Osteoblast (primary cell): ENCODE measurements at places on chromosomes 5 and 9. TPM values are rescaled to one million over a fixed set of nuclear protein-coding genes. Genes with fewer than 3 reads are reported as not detected.

DNA sequence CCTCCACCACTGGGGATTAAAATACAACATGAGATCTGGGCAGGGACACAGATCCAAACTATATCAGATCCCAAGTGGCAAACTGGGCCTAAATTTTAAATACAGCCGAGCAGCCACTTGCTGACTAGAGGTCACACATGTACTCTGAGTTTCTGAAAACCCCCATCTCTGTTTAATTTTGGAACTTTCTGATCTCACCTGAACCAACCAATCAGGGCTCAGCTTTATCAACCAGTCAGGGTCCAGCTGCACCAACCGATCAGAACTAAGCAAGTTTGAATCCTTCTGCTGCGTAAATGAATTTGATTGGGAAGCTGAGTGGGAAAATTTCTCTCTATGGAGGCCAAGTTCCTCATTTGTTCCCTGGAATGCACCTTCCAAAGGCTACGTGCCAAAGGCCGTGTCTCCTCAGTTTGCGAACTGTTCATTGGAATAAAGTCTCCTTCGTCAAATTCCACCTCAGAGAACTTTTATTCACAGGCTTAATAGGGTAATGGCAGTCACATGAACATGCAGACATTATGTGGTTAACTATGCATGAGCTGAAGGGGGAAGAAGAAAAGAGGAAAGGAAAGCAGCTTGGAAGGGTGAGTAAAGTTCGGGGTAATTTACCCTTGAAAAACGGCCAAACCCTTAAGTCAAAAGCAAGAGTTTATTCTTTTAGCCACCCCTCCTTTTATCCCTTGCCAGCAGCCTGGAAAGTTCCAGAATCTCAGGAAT, 3.7 kb downstream of the CD180 start:
- H3K27me3 ChIP-seq = no peaks in the 10 kb centered on the region
- no peak for DNase-seq

CCDC69 gene
- 10.5 and 10.9 TPM in 2 replicates for total RNA-seq

DNA sequence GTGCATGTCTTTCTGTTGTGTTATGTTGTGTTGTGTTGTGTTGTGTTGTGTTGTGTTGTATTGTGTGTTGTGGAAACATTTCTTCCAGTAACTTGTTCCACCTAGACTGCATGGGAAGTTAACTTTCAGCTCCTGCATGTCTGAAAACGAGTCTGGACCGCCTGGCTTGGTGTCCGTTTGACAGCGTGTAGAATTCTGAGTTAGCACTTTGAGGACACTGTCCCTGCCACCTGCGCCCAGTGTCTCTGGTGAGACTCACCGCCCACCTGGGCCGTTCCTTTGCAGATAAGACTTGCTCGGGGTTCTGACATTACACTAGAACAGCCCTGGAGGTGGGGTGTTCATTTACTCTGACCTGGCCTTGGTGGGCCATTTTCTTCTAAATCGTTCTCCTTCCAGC, 42.0 kb downstream of the WNK2 start:
- H3K4me1 ChIP-seq = peaks cover 8% of the 10 kb centered on the region
- peak; percentile 39 for DNase-seq
- no peaks in the 10 kb centered on the region for H3K27me3 ChIP-seq
- no peaks in the 10 kb centered on the region for H3K36me3 ChIP-seq

WNK2 gene
- total RNA-seq = not detected in 2 replicates

SERF1A gene
- 8.3 and 14.1 TPM in 2 replicates for total RNA-seq

CREB3 gene
- 56.6 and 64.8 TPM in 2 replicates for total RNA-seq

- no peak overlapping the region for H3K27ac ChIP-seq
- no peaks in the 10 kb centered on the region for H3K27me3 ChIP-seq
- DNase-seq = peak; percentile 56
- H3K4me1 ChIP-seq = no peaks in the 10 kb centered on the region
- no peaks in the 10 kb centered on the region for H3K36me3 ChIP-seq
- H3K4me3 ChIP-seq = no peak overlapping the region
These were observed 178.8 kb downstream of the TMEM161B start for GRCh38 chr5:88089719-88090390.

GRCh38 chr5:94544031-94544650, 74.3 kb downstream of the KIAA0825 start:
- no peak overlapping the region for H3K4me3 ChIP-seq
- no peaks in the 10 kb centered on the region for H3K36me3 ChIP-seq
- no peaks in the 10 kb centered on the region for H3K27me3 ChIP-seq

- H3K27me3 ChIP-seq = no peaks in the 10 kb centered on the region
- H3K27ac ChIP-seq = peak overlapping the region; percentile 95
- peak; percentile 77 for DNase-seq
- no peak overlapping the region for H3K4me3 ChIP-seq
These were observed 40.4 kb downstream of the ACTBL2 start for GRCh38 chr5:57442080-57442839.

STPG3 gene
- 0.36 TPM in 1 of 2 replicates, not detected in the other for total RNA-seq

DNA sequence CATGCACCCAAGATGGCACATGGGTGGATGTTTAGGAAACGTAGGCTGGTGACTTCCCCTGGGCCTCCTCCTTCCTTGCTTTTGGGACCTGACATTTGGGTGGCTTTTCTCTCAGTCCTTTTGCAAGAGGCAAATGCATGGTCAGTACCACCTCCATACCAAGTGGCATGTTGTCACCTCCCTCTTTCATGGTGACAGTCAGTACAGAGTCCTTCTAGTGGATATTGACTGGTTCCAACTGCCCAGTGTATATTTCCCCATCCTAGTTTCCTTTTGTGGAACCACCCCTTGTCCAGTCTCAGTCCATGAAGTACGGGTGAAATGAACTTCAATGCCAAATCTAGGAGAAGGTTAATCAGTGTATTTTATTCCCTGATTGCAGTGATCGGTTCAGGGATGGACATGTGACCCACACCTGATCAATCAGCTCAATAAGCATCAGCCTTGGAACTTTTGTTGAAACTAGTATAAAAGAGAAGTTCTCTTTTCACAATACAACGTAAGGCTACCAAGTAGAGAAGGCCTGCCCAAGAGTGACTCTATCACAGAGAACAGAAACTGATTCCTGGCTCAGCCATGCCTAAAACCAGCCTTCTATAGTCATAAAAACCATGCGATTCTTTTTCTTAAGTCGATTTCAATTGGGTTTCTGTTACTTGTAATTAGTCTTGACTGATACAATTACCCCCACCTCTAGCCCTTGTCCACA, 143.4 kb upstream of the KLF9 start:
- DNase-seq = no peak
- no peaks in the 10 kb centered on the region for H3K27me3 ChIP-seq
- H3K36me3 ChIP-seq = no peaks in the 10 kb centered on the region
- H3K4me1 ChIP-seq = peaks cover 16% of the 10 kb centered on the region
- H3K4me3 ChIP-seq = no peak overlapping the region

ENTPD8 gene
- total RNA-seq = not detected in 2 replicates

DNA sequence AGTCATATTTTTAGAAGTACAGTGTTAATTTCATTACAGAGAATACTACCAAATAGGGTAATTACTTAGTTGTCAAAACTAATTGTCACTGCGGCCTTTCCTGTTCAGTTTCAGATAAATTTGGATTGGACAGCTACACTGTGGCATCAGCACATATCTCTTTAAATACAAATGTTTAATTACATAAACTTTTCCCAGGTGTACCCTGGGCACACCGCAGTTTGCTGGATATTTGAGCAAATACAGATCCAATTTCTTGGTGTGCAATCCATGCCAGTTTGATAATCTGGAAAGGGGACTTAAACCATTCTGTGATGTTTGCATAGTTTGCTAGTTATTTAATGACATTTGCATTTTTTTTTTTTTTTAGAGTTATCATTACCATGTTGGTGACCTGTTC, 10.8 kb downstream of the ATP6V0E1 start:
- peaks cover 34% of the 10 kb centered on the region for H3K36me3 ChIP-seq
- no peak overlapping the region for H3K27ac ChIP-seq
- no peak overlapping the region for H3K4me3 ChIP-seq
- H3K4me1 ChIP-seq = no peaks in the 10 kb centered on the region
- no peaks in the 10 kb centered on the region for H3K27me3 ChIP-seq

DNA sequence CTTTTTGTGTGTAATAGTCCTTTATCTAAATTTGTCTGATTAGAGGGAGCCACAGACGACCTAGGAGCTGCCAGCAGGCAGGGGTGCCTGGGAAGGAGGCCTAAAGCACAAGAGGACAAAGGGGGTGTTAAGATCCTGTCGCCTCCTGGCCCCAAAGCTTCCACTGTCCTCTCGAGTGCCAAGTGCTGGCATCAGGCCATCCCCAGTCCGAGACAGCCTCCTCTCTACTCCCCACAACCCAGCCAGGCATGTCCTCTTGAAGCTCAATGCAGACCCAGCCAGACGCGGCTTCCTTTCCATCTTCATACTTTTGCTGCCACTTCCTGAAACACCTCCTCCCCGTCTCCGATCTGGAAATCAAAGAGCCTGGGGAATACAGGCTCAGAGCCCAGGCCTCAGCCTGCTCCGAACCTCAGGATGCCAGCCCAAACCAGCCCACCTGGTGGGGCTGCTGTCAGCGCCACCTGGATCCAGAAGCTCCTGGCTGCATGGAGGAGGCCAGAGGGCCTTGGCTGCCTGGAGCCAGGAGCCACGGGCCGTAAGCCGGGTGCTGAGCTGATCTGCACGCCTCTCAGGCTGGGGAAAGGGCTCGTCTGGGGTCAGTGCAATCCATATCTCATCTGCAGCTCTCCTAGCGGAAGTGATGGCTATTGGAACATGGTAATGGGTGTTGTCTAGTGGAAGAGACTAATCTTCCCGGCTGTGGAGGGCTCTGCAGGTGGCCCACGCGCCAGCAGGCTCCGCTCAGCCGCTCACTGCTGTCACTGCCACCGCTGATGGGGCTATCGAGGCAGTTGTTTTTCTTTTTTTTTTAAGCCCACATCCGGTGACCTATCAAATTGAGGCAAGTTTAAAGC, 60.2 kb upstream of the FUBP3 start:
- no peaks in the 10 kb centered on the region for H3K36me3 ChIP-seq
- H3K27me3 ChIP-seq = peaks cover 3% of the 10 kb centered on the region
- H3K4me1 ChIP-seq = no peaks in the 10 kb centered on the region
- no peak overlapping the region for H3K4me3 ChIP-seq

PCDHB12 gene
- 0.59 and 0.72 TPM in 2 replicates for total RNA-seq

- peaks cover 33% of the 10 kb centered on the region for H3K4me1 ChIP-seq
- no peak overlapping the region for H3K4me3 ChIP-seq
- DNase-seq = peak; percentile 15
These were observed 122.9 kb downstream of the NXNL2 start for GRCh38 chr9:88657893-88658292.

- no peak overlapping the region for H3K4me3 ChIP-seq
- no peak overlapping the region for H3K27ac ChIP-seq
- DNase-seq = no peak
- peaks cover 16% of the 10 kb centered on the region for H3K27me3 ChIP-seq
- no peaks in the 10 kb centered on the region for H3K36me3 ChIP-seq
These were observed 10.7 kb downstream of the UGT3A2 start for GRCh38 chr5:36055984-36056383.

DNA sequence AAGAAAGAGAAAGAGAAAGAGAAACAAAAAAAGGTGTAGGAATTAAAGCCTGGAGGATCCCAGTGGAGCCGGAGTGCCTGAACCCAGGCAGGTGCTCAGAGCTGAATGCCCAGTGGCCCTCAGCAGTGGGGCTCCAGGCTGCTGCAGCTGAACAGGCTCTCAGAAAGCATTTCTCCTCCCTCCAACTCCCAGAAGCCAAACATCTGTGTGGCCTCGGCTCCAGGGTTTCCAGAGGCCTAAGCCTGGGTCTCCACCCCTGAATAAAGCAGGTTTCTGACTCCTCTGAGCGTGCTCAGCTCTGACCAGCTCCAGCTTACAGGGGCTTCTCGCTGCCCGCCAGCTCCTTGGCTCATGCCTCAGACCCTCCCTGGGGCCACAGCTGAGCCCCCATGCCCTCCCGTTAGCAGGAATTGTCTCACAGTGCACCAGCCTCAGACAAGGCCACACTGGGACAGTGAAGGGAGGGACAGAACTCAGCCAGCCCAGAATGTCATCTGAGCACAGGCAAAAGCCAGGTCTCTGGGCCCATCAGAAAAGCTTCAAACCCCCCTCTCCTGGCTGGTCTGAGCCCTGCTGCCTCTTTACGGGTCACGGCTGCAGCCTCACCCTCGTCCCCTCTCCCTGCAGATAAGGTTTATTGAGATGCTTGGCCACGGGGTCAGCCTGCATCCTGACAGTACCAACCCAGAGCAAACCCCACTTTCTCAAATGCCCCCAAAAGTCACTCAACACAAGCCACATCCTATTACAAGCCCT, 114.4 kb upstream of the PPP1R26 start:
- no peaks in the 10 kb centered on the region for H3K27me3 ChIP-seq
- no peaks in the 10 kb centered on the region for H3K4me1 ChIP-seq

- H3K4me3 ChIP-seq = no peak overlapping the region
- no peaks in the 10 kb centered on the region for H3K27me3 ChIP-seq
- DNase-seq = peak; percentile 38
- no peaks in the 10 kb centered on the region for H3K36me3 ChIP-seq
These were observed 148.7 kb upstream of the SLC12A2 start for GRCh38 chr5:127934791-127935256.

DNA sequence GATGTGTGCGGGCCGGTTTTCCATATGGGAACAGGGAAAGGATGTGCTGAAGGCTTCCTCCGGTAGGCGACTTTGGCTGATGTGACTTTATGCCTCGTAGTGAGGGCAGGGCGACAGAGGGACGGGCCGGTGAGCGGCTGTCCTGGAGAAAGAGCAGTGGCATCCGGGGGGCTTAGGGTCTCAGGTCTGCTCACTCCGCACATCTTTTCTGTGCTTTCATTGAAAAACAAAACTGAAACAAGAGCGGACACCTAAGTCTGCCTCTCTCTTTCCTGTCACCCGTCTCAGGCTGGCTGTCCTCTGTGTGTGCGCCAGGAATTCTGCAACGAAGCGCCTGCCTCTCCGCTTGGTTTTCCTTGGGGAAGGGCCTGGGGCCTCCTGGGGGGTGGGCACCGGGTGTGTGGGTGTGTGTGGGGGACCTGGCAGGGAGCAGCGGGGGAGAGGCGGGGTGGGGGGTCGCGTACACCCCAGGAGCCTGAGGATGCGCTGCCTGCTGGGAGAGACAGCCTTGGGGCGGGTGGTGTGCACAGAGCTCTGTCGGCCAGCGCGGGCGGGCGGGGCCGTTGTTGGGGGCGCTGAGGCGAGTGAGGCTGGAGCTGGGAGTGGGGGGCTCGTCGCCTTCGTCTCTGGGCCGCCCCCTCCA, 580 bp upstream of the PRRX2 start:
- no peaks in the 10 kb centered on the region for H3K36me3 ChIP-seq
- H3K4me1 ChIP-seq = peaks cover 26% of the 10 kb centered on the region
- H3K27me3 ChIP-seq = no peaks in the 10 kb centered on the region
- peak overlapping the region; percentile 76 for H3K4me3 ChIP-seq

- H3K4me1 ChIP-seq = peaks cover 4% of the 10 kb centered on the region
- peaks cover 17% of the 10 kb centered on the region for H3K27me3 ChIP-seq
- no peak overlapping the region for H3K4me3 ChIP-seq
- DNase-seq = peak; percentile 31
- H3K36me3 ChIP-seq = no peaks in the 10 kb centered on the region
- H3K27ac ChIP-seq = no peak overlapping the region
These were observed 24.8 kb upstream of the DENND1A start for GRCh38 chr9:123954518-123955280.

GRCh38 chr5:6649186-6649585, 15.9 kb downstream of the SRD5A1 start:
- DNase-seq = no peak
- no peaks in the 10 kb centered on the region for H3K27me3 ChIP-seq
- no peak overlapping the region for H3K4me3 ChIP-seq
- H3K36me3 ChIP-seq = peaks cover 10% of the 10 kb centered on the region
- no peaks in the 10 kb centered on the region for H3K4me1 ChIP-seq
- H3K27ac ChIP-seq = no peak overlapping the region

- no peak overlapping the region for H3K4me3 ChIP-seq
- no peak overlapping the region for H3K27ac ChIP-seq
These were observed 99.1 kb downstream of the DPYSL3 start for GRCh38 chr5:147410496-147411358.
